ENCODE measurements at places on chromosomes 12 and 14. TPM values are rescaled to one million over a fixed set of nuclear protein-coding genes. Genes with fewer than 3 reads are reported as not detected.

- DNase-seq: no peak
These were observed 185.5 kb downstream of the FOXN3 start for GRCh38 chr14:89231426-89232113.

DNA sequence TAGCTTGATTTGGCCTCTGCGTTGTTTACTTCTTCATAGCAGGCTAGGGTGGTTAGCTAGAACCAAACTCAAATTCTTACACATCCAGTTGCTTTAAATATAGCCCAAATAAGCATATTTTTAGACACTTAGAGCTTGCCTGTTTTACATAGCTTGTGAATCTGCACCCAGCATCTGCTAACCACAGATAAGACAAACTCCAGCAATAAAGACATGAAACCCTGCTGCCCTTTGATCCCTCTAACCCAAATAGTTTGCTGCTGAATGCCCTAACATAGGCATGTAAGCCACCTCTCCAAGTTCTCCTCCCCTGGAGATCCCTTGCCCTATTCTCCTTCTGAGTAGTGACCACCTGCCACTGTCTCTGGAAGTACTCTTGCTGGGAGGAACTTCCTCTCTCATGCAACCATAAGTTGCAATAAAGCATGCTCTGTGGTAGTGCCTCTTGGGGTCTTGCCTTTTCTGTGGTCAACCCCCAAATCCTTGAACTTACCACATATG is 185.6 kb downstream of the TMEM117 start:
- DNase-seq: peak; percentile 40

GRCh38 chr12:115710104-115710564 is 567.4 kb downstream of the MED13L start:
- DNase-seq: no peak

GRCh38 chr14:84937449-84937848 is 592.5 kb upstream of the FLRT2 start:
- DNase-seq: no peak

DNA sequence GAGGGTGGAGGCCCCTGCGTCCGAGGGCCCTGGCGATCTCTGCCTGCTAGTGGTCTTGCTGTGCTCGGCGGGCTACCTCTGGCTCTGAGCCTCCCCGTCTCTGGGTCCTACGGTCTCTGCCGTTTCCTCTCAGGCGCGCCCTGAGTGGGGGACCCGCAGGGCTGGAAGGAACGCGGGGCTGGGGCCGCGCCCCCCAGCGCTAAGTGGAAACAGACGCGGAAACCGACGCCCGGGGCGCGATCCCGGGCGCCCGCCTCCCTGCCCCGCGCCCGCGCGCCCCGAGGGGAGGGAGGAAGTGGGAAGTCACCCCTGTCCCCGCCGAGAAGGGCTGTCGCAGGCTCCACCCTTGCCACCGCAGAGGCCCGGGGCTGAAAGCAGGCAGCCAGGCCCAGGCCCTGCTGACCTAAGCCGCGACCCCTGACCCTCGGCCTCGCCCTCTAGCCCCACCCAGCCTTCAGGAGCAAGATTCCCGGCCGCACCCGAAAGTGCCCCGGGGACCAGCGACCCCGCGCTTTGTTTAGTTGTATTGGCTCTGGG is 831 bp downstream of the CRIP1 start:
- DNase-seq: no peak

GRCh38 chr12:6294156-6295093 is 16.1 kb upstream of the PLEKHG6 start:
- no peak for DNase-seq

DNA sequence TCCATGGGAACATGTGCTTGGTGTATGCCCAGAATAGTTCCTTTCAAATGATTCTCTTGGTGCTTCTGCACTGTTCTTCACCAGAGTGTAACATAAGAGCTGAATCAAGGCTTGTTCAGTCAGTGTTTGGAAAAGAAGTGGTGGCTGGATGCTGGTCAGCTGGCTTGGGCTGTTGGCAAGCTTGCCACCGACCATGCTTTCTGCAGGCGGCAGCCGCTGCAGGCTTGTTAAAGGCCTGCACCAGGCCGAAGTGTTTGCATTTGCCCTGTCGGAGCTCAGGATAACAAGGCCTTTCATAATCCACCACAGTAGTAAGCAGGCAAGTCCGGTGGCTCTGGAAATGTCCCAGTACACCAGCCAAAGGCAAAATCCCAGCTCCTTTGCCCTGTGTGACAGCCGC is 26.9 kb downstream of the DAAM1 start:
- no peak for DNase-seq

- DNase-seq: no peak
These were observed 6.7 kb downstream of the FNTB start for GRCh38 chr14:64993266-64993930.

- DNase-seq: no peak
These were observed 59.4 kb downstream of the TSPAN11 start for GRCh38 chr12:30985814-30986452.

GRCh38 chr14:23719225-23719985 is 83.2 kb downstream of the DHRS2 start:
- DNase-seq: no peak

GRCh38 chr12:124772289-124773170 is 91.1 kb downstream of the SCARB1 start:
- no peak for DNase-seq

DNA sequence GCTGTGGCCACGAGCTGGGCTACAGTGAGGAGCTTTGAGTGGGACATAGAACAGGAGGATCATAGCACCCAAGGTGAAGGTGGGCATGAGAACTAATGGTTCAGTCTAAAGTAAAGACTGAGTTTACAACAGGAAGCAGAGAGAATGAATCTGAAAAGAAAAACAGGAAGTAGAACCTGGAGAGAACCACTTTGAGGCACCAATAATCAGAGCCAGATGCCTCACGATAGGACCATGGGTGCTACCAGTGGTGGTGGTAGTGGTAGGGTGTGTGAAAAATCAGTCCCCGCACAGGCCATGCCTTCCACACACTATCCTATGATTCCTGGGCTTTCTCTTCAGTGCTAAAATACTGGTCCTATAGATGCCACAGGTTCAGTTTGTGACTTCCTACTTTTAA is 293.6 kb downstream of the AKAP6 start:
- peak; percentile 5 for DNase-seq

- no peak for DNase-seq
These were observed 153.9 kb downstream of the LRRK2 start for GRCh38 chr12:40378691-40379090.

The TMTC2 gene
- 1.9 TPM for total RNA-seq

The COX8C gene
- total RNA-seq: not detected

The TSHR gene
- total RNA-seq: not detected

The P2RX2 gene
- not detected for total RNA-seq

The CPM gene
- 0.80 TPM for total RNA-seq

The FIGNL2 gene
- not detected for total RNA-seq

The AICDA gene
- total RNA-seq: 11.5 TPM

The POTEG gene
- total RNA-seq: 1.7 TPM
